NK-92 treated with Interleukin-12 subunit alpha and Interleukin-12 subunit beta, amount 100 ng/mL, for 24 hours (cell line): ENCODE measurements at places on chromosomes 13 and 19.
A peak's percentile ranks its signal among the peaks of the same experiment; 100 is the strongest.

GRCh38 chr19:49889687-49890348, 6.9 kb downstream of the IL4I1 start:
- DNase-seq = no peak

DNA sequence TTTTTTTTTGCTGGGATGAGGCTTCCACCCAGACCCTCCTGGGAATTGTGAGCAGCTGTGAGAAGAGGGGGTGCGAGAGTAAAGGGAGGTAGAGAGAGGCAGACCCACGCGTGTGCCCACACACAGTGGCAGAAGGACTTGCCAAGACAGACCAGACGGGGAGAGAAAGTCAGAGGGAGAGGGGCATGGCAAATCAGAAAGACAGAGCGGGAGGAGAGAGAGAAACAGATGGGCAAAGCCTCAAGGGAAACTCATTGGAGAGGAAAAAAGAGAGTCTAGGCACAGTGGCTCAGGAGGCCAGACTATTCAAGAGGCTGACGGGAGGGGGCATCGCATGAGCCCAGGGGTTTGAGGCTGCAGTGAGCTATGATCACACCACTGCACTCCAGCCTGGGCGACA, 17.0 kb downstream of the CATSPERG start:
- DNase-seq = no peak

GRCh38 chr19:34489175-34489574, 7.6 kb downstream of the WTIP start:
- no peak for DNase-seq

DNA sequence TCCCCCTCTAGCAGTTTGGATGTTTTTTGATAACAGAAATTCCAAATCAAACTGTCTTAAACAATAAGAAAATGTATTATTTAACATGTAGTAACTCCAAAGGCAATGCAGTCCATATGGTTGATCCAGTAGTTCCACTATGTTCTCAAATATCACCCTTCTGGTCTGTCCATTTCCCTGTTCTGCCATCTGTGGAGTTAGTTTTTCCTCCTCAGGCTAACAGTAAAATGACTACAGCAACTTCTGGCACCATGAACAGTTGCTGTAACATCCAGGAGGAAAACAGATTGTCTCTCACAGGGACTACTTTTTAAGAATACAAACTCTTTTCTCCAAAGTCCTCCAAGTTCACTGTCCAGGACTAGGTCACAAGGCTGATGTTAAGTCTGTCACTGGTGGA, 455.4 kb downstream of the FGF14 start:
- no peak for DNase-seq

- peak; percentile 63 for DNase-seq
Measured at GRCh38 chr13:48562296-48563066, 29.6 kb upstream of the RCBTB2 start.

DNA sequence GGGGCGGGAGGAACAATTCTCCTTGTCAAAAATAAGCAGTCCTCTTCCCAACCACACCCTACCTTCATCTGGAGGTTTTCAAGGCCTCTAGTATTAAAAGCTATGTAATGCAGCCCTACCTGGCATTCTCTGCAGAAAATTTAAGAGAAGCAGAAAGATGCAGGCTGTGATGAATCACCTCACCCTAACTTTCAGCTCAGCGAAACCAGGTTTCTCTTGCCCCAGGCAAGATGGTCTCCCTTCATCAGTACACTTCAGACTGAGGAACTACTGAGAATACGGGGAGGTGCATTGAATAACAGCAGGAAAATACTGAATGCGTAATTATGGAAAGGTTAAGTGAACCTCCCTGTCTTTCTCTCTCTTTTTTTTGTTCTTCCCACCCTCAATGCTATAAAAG, 437.6 kb upstream of the KLF12 start:
- no peak for DNase-seq

GRCh38 chr19:37691881-37692504, 27.6 kb downstream of the ZNF607 start:
- no peak for DNase-seq

GRCh38 chr19:410243-410781, 1.4 kb upstream of the C2CD4C start:
- no peak for DNase-seq

DNA sequence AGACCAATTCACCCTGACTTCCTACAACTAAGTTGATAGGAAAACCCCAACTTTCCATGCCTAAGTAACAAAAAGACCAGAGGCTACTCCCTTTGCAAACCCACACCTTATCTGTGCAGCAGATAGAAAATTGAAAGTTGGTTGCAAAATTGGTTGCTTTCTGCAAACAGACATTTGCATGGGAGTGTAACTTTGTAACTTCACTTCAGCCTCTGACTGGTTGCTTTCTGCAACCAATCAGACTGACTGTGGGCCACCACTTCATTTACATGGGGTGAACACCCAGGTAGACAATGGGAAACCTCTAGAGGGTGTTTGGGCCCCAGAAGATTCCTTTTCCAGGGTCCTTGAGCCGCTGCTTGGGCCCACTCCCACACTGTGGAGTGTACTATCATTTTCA, 9.8 kb downstream of the TEX30 start:
- DNase-seq = no peak

- no peak for DNase-seq
Measured at GRCh38 chr13:79919091-79919490, 421.8 kb downstream of the SPRY2 start.

- DNase-seq = no peak
Measured at GRCh38 chr13:66128201-66128600, 1101.9 kb downstream of the PCDH9 start.

GRCh38 chr13:59479629-59480028, 684.1 kb downstream of the DIAPH3 start:
- no peak for DNase-seq

- DNase-seq = no peak
Measured at GRCh38 chr13:48112896-48113755, 18.2 kb upstream of the MED4 start.

GRCh38 chr19:40947573-40947972, 43.5 kb upstream of the CYP2B6 start:
- DNase-seq = no peak

DNA sequence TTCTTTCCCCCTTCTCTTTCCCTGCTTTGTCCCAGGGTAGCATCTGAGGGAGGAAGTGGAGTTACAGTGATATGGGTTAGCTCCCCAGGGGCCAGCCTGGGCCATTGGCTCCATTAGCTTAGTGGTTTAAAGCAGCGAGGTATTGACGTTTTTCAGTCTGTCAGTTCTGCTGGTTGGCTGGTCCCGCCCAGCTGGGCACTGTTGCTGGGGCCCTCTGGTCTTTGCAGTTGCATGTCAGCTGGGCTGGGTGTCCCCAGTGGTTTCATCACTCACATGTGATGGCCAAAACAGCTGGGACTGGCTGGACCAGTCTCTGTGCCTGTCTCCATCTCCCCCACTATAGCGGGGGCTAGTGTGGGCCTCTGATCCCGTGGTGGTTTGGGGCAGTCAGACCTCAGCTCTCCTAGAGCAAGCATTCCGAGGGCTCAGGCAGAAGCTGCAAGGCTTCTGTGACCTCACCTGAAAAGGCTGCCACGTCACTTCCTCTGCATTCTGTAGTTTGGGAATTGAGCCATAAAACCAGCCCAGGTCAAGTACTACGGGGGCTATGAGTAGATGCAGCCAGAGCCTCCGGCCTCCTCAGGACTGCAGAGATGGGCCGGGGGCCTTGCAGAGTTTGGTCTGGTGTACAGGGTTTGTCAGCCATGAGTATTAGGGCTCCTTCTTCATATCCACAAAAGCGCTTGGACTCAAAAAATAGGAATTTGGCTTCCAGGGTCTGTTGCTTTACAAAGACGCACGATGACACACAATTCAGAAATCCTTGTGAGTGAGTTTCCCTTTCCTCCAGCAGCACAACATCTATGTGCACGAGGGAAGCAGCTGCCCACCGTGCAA, 30.0 kb downstream of the TSSK6 start:
- DNase-seq = no peak

DNA sequence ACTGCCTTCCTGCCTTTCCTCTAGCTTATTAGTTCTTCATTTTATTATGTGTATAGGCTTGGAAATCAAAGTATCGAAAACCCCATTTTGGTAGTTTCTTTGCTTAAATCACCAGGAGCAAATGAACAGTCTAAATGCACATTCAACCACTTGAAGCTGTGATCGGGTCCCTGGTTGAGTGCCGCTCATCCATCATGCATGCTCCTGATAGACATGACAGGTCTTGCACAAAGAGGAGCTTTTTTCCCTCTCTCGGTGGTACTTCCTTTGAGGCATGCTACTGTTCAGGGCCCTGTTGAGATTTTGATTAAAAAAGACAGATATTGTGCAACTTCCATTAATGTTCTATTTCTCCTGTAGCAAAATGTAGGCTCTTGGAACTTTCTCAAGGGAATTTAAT, 185.8 kb downstream of the OLFM4 start:
- no peak for DNase-seq

- no peak for DNase-seq
Measured at GRCh38 chr13:74035896-74036295, 98.3 kb downstream of the KLF12 start.

GRCh38 chr13:44768775-44769581, 192.8 kb upstream of the TSC22D1 start:
- DNase-seq = no peak

DNA sequence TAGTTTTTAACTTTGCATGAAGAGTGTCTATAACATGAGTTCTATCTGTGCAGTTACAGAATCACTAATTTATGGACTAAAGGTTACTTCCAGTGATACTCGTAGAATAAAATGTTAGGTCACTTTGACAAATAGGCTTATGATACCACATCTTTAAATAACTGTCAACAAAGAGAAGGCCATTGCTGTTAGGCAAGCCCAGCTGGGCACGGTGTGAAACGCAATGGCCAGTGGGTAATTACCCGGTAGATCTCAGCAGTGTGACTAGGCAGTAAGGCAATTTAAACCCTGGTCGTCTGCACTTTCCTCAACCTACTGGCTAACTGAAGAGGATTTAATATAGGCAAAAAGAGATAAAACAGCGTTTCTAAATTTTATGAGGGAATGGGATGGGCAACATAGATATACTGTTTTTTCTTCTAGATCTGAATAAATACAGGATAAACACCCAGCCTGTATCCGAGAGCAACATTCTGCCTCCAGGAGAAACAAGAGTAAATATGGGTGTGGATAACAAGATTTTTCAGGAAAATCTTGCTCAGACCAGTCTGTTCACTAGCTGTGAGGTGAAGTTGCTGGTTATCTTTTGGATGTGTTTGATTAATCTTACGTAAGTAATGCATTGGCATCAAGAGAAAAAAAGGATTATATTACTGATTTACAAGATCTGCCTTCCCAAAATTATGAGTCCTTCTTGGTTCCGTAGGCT, 631.3 kb downstream of the EFNB2 start:
- no peak for DNase-seq

GRCh38 chr19:23049256-23049655, 46.3 kb upstream of the ZNF728 start:
- DNase-seq = no peak

DNA sequence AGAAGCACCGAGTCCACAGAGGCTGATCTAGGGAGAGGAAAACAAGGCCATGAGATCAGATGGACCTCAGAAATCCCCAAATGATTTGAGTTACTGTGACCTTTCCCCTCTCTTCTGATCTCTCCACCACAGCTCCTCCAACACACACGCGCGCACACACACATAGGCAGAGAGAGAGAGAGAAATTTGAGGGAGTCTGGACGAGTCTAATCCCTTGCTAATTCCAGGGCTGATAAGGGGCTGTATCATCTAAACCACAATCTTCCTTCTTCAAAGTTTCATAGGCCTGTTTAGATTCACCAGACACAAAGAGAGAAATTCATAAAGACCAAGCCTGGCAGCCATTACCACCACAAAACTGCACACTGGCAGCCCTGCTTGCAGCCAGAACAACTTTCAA, 8.6 kb downstream of the ZFP82 start:
- DNase-seq = no peak

GRCh38 chr13:37366044-37366770, 232.4 kb downstream of the POSTN start:
- DNase-seq = no peak

- DNase-seq = no peak
Measured at GRCh38 chr13:65454403-65454802, 1775.7 kb downstream of the PCDH9 start.

DNA sequence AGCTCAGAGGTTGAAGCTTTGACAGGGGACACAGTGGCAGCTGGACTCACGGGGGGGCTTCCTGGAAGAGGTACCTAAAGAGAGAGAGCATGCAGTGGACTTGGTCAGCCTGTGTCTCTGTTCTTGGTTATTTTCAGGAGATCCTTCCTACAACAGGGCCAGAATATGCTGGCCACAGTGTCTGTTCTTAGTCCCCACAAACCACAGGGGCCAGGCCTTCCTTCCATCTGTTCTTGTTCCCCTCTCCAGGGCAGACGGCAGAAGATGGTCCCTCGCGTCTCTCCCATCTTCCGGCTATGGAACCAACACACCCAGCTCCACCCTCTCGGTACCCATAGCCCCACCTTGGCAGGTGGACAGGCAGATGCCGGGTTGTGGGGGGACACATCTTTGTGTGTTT, 24.8 kb downstream of the MAST3 start:
- DNase-seq = no peak

DNA sequence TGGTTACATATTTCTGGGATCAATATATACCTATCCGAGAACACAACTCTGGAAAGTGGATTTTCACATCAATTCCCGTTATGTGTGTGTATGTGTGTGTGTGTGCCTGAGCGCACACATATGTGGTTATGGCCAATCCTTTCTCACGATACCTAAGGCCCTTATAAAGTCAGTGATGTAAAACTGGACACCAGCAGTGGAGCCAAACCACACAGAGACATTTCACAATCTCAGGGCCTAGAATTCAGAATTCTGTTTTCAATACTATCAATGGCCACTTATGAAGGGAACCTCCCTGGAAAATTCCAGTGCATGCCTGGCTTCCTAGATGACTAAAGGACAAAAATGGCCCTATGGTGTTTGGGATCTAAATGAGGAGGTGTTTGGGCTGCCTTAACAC, 187.3 kb upstream of the UBL3 start:
- DNase-seq = no peak

- DNase-seq = no peak
Measured at GRCh38 chr13:98488736-98489135, 88.2 kb downstream of the STK24 start.

DNA sequence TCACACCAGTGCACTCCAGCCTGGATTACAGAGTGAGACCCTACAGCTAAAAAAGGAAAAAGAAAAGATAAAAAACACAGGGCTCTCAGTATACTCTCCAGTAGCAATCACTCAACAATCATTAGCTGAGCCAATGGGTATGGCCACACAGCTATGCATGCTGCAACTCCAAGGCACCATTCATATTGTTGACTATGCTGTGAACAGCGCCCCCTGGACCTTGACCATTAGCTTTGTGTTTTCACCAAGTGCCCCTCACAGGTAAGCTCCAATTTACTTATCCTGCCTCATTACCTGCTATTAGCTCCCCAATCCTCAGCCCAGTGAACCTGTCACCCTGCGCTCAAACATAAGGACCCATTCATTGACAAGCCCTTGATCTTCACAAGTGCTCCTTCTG, 35.8 kb downstream of the ZIC5 start:
- no peak for DNase-seq

DNA sequence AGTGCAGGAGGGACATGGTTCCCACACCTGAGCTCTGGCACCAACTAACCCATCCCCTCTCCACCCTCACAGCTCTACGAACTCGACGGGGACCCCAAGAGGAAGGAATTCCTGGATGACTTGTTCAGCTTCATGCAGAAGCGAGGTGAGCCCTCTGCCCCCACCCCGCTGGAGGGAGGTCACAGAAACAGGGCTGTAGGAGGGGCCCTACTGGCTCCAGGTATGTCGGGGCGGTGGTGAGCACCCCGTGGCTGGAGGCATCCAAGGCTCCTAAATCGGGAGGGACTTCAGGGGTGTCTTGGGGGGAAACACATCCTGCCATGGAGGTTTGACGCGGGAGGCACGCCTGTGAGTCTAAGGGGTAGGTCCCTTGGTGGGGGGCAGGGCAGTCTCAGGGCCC, 24.1 kb upstream of the WDR18 start:
- no peak for DNase-seq
